OCI-M1 (cell line): ENCODE measurements at places on chromosomes 2 and 18.

- DNase-seq, result no peak
Observed at GRCh38 chr18:5948237-5948636, 52.9 kb upstream of the TMEM200C start.

DNA sequence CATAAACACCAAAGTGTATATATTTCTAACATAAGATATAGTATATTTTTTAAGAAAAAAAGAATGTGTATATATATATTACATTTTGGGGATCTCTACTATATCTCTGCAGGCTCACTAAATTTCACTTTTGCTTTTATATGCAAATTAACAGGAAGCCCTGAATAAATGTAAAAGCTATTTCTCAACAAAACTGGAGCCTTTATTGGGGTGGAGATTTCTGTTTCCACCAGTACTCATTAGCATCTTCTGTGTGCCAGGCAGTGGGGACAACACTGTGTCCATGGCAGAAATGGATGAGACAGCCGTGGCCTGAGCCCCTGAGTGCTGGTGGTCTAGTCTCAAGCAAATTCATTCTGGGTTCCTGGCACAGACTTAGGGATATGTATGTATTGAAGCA lies 41.3 kb downstream of the C18orf63 start:
- DNase-seq, result peak; percentile 20

DNA sequence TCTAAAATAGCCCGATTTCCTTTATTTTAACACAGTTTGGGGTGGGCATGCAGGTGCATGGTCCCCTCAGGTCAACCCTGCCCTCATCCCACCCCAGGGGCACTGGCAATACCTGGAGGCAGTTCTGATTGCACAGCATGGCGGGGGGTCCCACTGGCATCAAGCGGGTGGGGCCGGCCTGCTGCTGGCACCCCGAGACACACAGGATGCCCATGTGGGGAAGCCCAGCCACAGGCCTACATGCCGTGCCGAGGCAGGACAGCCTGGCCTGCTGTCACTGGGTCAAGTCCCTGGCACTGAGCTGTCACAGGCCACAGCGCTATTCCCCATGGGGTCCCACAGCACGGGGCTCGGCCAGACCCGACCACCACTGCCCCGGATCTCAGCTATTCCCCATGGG lies 11.9 kb upstream of the KCNG2 start:
- DNase-seq, result no peak

DNA sequence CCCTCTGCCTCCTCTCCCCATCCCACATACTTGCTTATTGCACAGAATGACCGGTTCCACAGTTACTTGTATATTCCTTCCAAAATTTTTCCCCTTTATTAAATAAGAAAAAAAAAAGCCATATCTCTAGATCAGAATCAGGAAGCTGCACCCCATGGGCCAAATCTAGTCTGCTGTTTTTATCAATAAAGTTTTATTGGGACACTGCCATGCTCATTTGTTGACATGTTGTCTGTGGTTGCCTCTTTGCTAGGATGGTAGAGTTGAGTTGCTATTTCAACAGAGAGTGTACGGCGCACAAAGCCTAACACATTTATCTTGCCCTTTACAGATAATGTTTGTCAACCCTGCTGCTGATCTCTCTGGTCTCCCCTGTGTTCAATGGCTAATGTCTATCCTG lies 15.8 kb upstream of the PIEZO2 start:
- no peak for DNase-seq

GRCh38 chr2:200627110-200627770 lies 41.4 kb downstream of the AOX1 start:
- DNase-seq, result no peak

DNA sequence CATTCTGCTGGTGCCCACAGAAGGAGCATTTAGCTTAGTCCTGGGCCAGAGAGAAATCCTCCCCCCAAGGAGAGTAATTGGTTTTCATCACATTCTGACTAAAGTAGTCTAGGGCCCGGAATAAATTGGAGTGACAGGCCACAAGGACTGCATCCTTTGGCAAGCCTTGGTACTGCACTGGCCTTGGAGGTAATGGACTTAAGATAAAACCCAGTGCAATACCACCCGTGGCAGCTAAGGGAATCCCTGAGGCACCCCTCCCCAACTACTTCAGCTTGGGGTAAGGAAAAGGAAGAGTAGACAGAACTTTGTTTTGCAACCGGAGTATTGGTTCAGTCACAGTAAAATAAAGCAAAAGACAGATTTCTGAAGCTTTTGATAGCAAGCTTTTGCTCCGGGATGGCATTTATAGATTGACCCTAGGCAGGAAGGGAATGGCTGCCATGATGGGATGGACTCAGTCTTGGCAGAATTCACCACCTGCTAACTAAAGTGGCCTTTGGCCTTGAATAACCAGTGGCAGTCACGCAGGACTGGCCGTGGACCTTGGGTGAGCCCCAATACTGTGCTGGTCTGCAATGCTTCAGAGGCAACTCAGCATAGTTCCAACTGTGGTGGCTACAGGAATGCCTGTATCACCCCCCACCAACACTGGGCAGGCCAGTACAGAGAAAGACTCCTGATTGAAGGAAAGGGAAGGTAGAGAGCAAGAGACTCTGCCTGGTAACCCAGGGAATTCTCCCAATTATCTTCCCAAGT lies 14.1 kb downstream of the ORC4 start:
- DNase-seq, result no peak

GRCh38 chr2:85945586-85945985 lies 56.8 kb upstream of the ST3GAL5 start:
- peak; percentile 2 for DNase-seq

DNA sequence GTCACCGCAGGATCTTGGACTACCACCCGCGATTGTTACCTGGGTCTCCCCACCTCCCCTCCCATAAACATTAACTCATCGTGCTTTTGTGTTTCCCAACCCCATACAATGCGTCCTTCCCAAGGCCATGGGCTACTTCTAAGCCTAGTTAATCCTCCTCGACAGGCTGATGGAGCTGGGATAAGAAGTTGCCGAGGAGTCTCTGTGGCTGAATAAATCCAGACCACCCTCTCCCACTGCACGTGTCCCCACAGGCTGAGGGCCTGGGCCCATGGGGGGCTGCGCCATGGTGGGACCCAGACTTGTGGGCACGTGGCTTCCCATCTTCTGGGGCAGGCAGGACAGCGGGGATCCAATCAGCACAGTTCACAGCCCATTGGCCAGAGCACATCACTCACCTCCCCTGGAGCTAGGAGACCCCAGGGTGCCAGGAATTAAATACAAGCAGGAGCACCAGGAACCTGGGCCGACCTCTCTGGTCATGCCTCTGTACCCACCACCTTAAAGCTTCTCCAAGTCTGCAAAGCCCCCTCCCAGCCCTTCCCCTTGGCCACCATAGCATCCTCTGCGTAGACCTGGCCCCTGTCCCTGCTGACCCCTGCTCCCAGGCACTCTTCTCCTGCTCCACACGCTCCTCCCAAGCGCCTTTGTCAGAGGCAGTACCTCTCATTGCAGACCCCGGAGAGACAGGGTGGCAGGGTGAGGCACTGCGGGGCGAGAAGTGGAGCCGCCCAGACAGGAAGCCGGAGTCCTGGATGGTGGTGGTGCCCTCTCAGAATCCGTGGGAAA lies 51.0 kb upstream of the ID2 start:
- DNase-seq, result no peak

DNA sequence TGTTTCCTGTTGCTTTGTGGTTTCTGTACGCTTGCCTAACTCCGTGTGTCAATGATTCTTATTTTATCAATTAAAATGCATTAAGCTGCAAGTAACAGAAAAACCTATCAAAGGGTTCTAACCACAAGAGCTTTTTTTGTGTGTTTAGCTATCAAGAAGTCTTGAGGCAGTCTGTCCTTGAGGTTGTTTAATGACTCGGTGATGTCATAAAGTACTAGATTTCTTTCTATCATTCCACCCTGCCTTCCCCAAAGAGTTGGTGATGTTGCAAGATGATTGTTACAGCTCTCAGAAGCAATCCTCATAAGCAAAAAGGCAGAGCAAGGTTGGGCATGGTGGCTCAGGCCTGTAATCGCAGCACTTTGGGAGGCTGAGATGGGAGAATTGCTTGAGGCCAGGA lies 51.9 kb upstream of the SPTBN1 start:
- DNase-seq, result peak; percentile 36

- no peak for DNase-seq
Observed at GRCh38 chr18:31950583-31950982, 7.7 kb upstream of the TRAPPC8 start.

- no peak for DNase-seq
Observed at GRCh38 chr2:44596537-44597320, 235.0 kb downstream of the CAMKMT start.

DNA sequence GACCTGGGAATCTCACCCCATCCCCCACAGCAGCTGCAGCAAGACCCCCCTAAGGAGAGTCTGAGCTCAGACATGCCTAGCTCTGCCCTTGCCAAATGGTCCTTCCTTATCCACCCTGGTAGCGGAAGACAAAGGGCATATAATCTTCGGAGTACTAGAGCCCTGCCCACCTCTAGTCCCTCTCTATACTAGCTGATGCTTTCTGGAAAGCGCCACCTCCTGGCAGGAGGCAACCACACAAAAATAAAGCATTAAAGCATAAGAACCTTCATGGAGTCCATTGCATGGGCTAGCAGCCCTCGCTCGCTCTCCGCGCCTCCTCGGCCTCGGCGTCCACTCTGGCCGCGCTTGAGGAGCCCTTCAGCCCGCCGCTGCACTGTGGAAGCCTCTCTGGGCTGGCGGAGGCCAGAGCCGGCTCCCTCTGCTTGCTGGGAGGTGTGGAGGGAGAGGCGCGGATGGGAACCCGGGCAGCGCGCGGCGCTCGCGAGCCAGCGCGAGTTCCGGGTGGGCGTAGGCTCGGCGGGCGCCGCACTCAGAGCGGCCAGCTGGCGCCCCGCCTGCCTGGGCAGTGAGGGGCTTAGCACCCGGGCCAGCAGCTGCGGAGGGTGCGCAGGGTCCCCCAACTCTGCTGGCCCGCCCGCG lies 941.2 kb downstream of the SUCLG1 start:
- DNase-seq, result no peak

- no peak for DNase-seq
Observed at GRCh38 chr18:10202845-10203321, 251.6 kb upstream of the APCDD1 start.

DNA sequence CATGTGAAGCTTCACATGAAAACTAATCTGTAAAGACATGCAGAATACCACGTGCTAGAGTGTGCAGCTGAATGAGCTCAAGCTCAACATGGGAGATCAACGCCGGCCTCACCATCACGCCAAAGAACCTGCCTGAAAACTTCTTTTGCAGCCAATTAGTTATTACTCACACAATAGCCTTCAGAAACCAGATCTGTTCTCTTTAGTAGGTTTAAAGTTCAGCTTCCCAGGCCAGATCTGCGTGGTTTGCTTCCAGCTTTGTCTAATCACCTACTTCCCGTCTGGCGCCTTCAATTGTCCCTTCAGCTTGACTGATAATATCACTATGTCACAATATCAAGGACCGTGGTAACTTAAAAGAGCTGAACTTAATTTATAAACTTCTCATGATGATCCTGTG lies 68.0 kb upstream of the ZNF236 start:
- DNase-seq, result peak; percentile 22

DNA sequence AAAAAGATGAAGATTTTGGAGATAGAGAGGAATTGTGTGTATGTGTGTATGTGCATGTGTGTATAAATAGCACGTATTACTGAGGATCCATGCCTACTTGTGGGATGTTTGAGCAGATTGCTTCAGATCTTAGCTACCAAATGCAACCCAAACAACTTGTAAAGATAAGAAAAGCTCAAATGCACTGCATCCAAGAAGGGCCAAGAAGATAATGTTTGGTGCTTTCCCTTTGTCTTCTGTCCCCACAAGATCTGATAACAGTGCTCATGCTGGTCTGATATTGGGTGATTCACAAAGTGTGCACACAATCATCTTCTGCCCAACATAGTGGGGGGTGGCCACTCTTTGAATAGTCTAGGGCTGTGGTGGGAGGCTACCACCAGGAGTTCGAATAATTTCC lies 284.8 kb upstream of the CYRIA start:
- peak; percentile 43 for DNase-seq

DNA sequence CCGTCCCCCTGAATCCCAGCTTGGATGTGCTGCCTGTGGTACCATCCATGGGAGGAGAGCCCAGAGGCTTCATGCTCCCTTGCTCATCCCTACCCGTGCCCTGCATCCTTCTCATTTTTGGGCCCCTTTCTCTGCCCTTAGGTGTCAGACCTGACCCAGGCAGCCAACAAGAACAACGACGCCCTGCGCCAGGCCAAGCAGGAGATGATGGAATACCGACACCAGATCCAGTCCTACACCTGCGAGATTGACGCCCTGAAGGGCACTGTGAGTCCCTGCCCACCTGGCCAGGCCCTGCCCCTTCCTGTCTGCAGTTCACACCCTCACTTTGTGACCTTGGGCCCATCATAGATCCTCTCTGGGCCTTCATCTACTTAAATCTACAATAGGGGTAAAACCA lies 2.5 kb downstream of the DES start:
- DNase-seq, result no peak

DNA sequence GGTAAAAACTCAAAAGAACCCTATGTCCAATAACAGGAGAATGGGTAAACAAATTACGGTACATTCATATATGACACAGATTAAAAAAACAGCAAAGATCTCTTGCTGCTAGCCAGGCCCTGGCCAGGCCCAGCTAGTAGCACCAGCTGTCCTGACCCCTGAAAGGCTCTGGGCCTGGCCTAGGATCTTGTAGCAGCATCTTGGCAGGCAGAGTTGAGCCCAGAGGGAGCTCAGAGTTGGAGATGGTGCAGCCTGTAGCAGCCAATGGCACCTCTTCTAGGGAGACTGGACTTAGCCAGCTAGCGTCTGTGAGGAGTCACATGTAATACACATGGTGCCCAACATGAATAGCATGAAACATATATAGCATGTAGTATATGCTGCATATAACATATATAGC lies 69.1 kb downstream of the HS6ST1 start:
- no peak for DNase-seq

DNA sequence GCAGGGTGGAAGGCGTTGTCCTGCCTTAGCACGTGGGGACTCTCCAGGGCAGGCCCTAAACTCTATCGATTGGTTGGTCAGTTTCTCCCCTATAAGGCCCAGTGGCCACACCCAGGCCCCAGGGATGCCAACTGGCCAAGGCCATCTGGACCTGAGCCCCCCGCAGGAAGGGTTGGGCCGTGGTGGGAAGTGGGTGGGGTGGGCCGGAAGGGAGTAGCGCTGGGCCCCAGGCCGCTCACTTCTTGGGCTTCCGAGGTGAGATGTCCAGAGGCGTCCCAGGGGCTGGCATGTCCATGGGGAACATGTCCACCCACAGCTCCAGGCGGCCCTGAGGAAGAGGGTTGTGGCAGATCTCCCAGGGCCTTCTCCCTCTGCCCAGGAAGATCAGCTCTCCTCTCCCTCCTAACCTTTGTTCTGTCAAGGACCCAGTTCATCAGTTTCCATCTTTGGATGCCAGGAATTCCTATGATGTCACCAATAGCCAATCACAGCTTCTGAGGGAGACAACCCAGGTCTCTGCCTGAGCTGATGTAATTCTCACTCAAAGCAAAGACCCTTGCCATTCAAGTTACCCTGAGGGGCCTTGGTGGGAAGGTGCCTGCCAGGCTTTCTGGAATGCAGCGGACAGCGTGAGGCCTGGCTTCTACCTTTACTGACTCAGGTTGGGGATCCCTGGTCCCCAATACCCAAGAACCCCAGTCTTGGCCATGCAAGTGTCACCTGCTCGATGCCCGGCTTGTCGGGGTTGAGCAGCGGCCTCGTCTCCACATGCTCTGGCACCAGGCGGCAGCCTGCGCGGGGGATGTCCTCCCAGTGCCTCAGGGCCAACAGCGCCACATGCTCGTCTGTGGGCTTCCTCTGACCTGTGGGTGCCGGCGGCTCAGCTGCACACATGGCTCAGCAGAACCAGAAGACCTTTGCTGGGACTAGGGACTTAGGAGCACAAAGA lies 14.4 kb downstream of the OTOF start:
- no peak for DNase-seq
